ENCODE measurements at places on chromosomes 5 and 9. TPM values are rescaled to one million over a fixed set of nuclear protein-coding genes. Genes with fewer than 3 reads are reported as not detected.

- no peak for DNase-seq
These were observed 123.6 kb upstream of the TNPO1 start for GRCh38 chr5:72692651-72693442.

Gene PCDHGB5
- 10.0 TPM for total RNA-seq

GRCh38 chr9:130352586-130353285 lies 87.2 kb downstream of the HMCN2 start:
- DNase-seq: no peak

Gene MEIKIN
- total RNA-seq: not detected

DNA sequence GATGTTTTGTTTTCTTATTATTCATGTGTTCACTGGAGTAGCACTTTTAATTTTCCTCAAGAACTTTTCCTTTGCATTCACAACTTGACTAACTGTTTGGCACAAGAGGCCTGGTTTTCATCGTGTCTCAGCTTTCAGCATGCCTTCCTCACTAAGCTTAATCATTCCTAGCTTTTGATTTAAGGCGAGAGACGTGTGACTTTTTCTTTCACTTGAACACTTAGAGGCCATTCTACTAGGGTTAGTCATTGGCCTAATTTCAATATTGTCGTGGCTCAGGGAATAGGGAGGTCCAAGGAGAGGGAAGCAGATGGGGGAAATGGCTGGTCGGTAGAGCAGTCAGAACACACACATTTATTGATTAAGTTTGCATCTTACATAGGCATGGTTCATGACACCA lies 94.0 kb downstream of the ZNF462 start:
- no peak for DNase-seq

DNA sequence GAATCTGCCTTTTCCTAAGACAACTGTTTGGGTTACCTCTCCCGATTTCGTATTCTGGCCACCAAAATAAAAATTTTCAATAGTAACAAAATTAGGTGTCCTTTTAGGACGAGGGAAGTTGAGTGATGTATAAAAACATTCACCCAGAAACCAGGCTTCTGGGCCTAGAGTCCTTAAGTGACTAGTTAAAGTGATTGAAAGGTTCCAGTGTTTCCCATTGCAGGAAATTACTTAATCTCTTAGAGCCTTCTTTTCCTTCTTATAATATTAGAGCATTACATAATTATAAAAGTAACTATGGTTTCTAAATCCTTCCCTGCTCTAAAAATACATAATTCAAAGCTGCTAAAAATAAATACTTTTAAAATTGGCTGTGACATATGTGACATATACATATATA lies 7.3 kb downstream of the MCIDAS start:
- no peak for DNase-seq

Gene SLC45A2
- not detected for total RNA-seq

DNA sequence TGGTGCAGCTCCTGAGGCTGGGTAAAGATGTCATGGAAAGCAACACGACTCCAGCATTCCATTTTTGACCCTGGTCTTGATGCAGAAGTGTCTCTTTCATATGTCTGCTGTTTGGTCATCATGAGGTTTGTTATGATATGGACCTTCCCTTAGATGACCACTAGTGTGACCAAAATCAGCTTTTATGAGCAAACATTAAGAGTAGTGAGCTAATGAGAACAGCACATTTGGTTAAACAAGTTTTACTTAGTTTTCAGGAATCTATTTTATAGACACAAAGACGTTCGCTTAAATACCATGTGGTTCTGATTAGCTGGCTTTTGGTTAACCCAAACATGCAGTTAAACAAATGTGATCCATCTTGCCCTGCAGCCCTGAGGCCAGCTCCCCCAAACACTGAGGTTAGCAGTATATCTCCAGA lies 56.7 kb upstream of the ACTBL2 start:
- no peak for DNase-seq

DNA sequence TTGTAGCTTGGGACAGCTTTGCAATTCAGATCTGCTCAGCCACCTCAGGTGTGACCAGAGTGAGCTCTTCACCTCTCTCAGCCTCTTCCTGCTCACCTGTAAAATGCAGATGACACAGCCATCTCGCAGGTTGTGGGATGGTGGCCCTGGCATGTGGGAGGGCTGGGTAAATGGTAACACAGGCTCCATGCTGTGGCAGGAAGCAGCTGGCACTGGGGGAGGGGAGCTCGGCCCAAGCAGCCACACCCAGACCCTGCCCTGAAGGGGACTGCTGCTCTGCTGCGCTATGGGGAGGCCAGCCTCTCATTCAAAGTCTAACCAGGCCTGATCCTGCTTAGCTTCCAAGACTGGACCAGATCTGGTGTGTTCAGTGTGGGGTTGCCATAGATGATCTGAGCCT lies 24.1 kb downstream of the PHF2 start:
- DNase-seq: no peak

Gene SDHA
- total RNA-seq: 98.0 TPM

- DNase-seq: peak; percentile 14
These were observed 40.6 kb downstream of the ZNF883 start for GRCh38 chr9:112971415-112971814.

DNA sequence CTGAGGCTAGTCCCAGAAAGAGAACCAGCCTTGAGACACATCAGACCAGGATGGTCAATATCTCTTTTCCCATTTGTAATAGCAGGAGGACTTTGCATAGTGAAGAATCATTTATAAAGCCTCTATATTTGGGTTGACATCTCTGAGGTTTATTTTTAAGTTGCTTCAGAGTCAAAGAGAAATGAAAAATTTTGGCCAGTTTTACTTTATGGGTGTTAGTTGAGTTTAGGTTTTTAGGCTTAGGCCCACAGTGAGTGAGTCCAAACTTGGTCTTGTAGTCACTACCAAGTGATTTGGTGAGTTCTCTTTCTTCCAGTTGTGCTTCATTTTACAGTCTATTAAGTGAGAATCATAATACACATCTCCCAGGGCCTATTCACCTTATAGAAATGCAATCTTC lies 5.3 kb upstream of the MEF2C start:
- DNase-seq: no peak

Gene BARHL1
- total RNA-seq: not detected

GRCh38 chr9:137143459-137143858 lies 4.5 kb downstream of the GRIN1 start:
- DNase-seq: no peak

Gene DAPK1
- total RNA-seq: 301 TPM

Gene PTPRD
- total RNA-seq: 23.1 TPM

DNA sequence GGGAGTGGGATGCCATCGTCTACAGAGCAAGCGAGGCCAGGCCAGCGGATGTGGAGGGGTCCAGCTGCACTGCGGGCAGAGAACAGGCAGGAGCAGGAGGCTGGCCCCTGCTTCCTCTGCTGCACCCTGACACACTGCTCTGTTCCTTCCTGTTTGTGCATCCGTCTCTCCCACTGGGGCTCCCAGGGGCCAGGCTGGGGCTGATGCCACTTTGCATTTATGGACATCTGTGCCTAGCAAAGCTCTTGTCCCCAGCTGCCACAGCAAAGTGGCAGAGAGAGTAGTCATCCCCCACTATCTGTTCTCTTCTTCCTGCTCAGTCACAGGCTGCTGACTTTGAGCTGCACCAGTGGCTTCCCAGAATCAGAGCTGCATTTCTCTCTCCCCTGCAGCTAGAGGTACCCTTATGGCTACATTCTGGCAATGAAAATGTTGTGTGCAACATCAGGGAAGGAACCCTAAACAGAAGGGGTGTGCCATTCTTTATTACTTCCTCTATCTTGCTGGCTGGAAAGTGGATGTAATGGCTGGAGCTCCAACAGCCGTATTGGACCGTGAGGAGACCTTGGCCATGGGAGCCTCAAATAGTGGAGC lies 4.2 kb upstream of the NINJ1 start:
- DNase-seq: no peak

- no peak for DNase-seq
These were observed 323.7 kb upstream of the CD180 start for GRCh38 chr5:67520161-67520908.

DNA sequence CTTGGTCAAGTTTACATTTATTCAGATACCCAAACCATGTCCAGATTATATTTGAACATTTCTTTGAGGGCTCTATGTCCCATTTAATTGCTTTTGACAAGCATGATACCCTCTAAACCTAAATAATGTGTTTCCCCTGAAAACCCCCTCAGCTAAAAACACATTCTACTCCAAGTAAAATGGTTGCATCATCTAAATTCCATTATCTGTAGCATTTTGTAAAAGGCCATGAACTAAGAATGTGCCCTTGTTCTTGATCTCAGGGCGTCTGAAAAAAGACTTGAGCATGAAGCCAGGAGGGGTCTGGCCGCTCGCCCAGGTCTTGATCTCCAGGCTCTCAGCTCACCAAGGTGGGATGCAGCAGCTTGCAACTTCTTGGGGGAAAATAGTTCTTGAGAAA lies 53.5 kb upstream of the ERCC6L2 start:
- DNase-seq: peak; percentile 34

GRCh38 chr9:134575901-134576176 lies 65.8 kb upstream of the COL5A1 start:
- no peak for DNase-seq

DNA sequence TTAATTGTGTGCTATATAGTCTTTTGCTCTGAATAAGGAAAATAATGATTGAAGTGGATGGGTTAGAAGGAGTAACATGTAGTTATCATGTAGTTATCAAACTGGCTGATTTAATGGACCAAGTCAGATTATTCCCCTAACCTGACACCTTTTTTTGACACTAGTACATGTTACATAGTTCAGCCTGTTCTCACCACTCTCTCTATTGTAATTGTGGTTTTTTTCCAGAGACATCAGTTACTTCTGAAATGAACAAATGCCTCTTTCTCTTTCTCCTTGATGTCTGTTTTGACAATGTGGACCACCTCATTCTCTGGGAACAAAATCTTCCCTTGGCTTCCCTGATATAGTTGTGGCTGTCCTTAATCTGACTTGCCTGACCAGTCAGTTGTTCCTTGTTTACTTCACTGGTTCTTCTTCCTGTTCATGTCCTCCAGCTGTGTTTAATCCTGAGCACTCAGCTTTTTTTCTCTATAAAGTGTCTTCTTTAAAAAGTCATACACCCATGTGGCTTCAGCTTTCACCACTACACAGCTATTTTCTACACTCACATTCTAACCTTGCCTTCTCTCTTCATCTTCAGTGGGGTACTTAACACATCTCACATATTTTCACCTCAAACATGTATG lies 243.4 kb downstream of the ARRDC3 start:
- DNase-seq: peak; percentile 73

DNA sequence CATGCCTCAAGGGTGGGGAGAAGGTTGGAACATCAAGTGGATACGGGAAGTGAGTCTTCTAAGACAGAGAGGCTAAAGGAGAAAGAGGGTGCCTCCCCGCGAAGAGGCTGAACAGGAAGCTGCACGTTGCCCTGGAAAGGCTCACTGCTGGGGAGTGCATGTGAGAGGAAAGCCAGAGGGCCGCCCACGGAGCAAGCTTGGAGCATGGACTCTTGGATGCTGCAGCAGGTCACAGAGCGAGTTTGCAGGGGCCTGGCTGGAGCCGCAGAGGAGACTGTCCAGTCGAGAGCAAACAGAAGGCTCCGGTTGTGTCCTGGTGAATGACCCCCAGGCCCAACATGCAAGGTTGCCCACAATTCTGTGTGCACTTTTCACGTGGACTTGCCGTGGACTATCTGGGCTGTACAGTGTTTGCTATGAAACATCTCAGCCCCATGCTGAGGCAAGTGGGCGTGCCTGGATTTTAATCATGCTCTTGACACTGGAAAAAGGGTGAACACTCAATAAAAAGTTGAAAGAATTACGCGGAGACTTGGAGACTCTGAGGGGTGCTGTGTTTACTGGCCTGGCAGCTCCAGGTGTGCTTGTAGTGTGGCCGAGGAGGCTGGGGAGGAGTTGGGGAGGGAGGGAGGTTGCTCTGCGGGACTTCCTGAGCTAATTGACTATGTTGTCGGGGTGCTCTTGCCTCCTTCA lies 54.5 kb upstream of the GARNL3 start:
- DNase-seq: no peak

DNA sequence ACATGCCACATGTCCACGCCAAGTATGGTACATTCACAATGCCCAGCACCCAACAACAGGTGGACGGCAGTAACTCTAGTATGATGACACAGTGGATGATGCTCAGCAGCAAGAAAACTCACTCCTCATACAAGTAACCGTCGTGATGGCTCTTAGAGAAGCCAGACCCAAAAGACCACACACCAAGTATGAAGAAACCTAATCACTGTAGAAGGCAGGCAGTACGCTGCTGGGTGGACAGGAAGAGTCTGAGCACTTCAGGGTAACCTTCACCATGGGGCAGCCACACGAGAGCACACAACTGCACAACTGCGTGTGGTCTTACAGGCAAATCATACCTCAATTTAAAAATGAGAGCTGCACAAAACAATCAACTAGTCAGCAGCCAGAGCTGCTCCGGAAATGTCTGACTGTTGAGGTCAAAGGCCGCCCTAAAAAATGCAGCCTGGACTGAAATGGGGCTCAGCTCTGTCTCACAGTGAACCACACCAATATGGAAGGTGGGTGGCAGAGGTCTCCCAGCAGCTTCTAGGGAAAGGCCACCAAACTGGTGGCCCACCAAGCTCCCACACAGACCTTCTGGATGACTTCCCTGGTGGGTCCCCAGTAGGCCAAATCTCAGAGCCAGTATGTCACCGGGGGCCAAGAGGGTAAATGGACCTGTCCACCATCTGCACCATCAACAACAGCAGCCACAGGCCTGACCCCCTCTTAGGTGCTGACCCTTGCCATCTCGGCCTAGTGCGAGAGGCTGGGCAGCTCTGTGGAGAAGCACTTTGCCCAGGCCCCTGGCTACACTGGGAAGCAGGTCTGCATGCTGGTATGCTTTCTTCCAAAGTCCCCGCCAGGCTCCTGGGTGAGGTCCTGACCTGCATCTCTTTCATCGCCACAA lies 17.8 kb downstream of the BICD2 start:
- peak; percentile 58 for DNase-seq

Gene CLPTM1L
- total RNA-seq: 142 TPM

Gene SPATA9
- total RNA-seq: 0.40 TPM

Gene ORM1
- total RNA-seq: 89.6 TPM

GRCh38 chr5:114097570-114097969 lies 264.3 kb upstream of the KCNN2 start:
- no peak for DNase-seq

Gene ZFP2
- total RNA-seq: 1.5 TPM

Gene SEC16A
- total RNA-seq: 44.3 TPM

Gene ADRA1B
- 1.5 TPM for total RNA-seq

All from lung (tissue), 17 donors.